CD8-positive, alpha-beta memory T cell (primary cell): ENCODE measurements at places on chromosomes 1 and 21. TPM values are rescaled to one million over a fixed set of nuclear protein-coding genes. Genes with fewer than 3 reads are reported as not detected.

DNA sequence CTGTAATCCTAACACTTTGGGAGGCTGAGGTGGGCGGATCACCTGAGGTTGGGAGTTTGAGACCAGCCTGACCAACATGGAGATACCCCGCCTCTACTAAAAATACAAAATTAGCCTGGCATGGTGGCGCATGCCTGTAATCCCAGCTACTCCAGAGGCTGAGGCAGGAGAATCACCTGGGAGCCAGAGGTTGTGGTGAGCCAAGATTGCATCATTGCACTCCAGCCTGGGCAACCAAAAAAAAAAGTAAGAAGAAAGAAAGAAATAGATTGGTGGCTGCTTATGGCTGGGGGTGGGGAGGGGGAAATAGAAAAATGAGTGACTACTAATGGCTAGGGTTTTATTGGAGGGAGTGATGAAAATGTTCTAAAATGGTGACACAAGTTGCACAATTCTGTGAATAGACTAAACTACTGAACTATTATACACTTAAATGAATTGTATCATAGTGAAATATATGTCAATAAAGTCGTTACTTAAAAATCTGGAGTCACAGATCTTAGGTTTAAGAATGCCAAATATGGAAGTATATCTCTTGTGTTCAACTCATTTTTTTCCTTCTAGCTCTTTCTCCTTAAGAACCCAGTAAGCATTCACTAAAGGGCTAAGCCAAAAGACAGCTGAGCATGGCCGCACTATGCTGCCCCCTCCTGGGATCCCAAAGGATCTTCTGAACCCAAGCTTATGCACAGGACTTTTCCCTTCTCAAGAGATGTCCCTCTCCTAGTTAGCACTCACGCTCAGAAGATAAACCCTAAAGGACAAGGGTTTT lies 3.2 kb upstream of the NPL start:
- peaks cover 15% of the 10 kb centered on the region for H3K4me1 ChIP-seq
- no peak overlapping the region for H3K4me3 ChIP-seq
- no peaks in the 10 kb centered on the region for H3K36me3 ChIP-seq
- DNase-seq = peak; percentile 7
- H3K27ac ChIP-seq = no peak overlapping the region

GRCh38 chr1:214520544-214521165 lies 30.7 kb downstream of the PTPN14 start:
- no peaks in the 10 kb centered on the region for H3K36me3 ChIP-seq
- peaks cover 8% of the 10 kb centered on the region for H3K4me1 ChIP-seq
- no peak overlapping the region for H3K27ac ChIP-seq

GRCh38 chr1:87647430-87648177 lies 318.9 kb downstream of the LMO4 start:
- H3K4me3 ChIP-seq = no peak overlapping the region
- no peak overlapping the region for H3K27ac ChIP-seq
- no peak for DNase-seq
- no peaks in the 10 kb centered on the region for H3K4me1 ChIP-seq
- H3K27me3 ChIP-seq = no peaks in the 10 kb centered on the region

GRCh38 chr1:231036416-231036815 lies 3.6 kb downstream of the FAM89A start:
- no peak for DNase-seq
- no peaks in the 10 kb centered on the region for H3K27me3 ChIP-seq
- no peak overlapping the region for H3K4me3 ChIP-seq
- no peak overlapping the region for H3K27ac ChIP-seq
- H3K4me1 ChIP-seq = peaks cover 29% of the 10 kb centered on the region

DNA sequence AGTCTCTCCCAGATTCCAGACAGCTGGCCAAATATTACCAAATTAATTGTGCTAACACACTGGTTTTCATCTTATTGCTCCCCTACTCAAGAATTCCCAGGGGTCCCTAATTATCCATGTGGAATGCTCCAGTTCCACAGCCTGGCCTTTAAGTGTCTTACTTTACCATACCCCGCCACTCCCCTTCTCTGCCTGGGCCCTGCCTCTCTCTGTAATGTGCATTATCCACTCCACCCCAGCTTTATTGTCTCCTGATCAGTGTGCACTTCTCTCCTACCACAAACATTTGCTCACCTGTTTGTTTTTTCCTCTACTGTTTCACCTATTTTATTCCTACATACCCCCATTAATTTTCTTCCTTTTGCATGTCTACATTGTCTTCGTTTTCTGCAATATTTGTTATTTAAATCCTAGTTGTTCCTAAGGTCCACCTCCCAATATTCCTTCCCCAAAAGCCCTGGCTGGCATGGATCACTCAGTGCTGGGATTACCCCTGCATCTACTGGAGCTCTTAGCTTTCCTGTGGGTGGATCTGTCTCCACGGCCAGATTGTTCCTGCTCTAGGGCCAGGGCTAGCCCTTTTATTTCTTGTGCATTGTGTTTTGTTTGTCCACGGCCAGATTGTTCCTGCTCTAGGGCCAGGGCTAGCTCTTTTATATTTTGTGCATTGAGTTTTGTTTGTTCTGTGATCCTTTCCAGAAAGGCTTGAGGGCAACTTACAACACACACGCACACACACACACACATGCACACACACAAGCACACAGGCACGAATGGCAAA lies 33.4 kb upstream of the ATP1B1 start:
- no peak for DNase-seq
- no peak overlapping the region for H3K27ac ChIP-seq

GRCh38 chr1:50976890-50977574 lies 7.0 kb downstream of the CDKN2C start:
- no peaks in the 10 kb centered on the region for H3K27me3 ChIP-seq
- peak overlapping the region; percentile 82 for H3K4me3 ChIP-seq
- DNase-seq = peak; percentile 25
- no peaks in the 10 kb centered on the region for H3K36me3 ChIP-seq
- peaks cover 14% of the 10 kb centered on the region for H3K4me1 ChIP-seq

GRCh38 chr1:157181790-157182189 lies 43.6 kb upstream of the ETV3 start:
- H3K4me3 ChIP-seq = no peak overlapping the region
- DNase-seq = no peak
- H3K36me3 ChIP-seq = no peaks in the 10 kb centered on the region
- no peaks in the 10 kb centered on the region for H3K4me1 ChIP-seq

- no peak overlapping the region for H3K4me3 ChIP-seq
- H3K4me1 ChIP-seq = peaks cover 22% of the 10 kb centered on the region
- DNase-seq = no peak
- no peaks in the 10 kb centered on the region for H3K27me3 ChIP-seq
- H3K36me3 ChIP-seq = no peaks in the 10 kb centered on the region
- H3K27ac ChIP-seq = no peak overlapping the region
These were observed 114.0 kb downstream of the KCNN3 start for GRCh38 chr1:154755858-154756730.

GRCh38 chr1:218297867-218298266 lies 12.8 kb downstream of the RRP15 start:
- no peaks in the 10 kb centered on the region for H3K4me1 ChIP-seq
- H3K4me3 ChIP-seq = no peak overlapping the region
- H3K27ac ChIP-seq = no peak overlapping the region
- peaks cover 4% of the 10 kb centered on the region for H3K36me3 ChIP-seq

CDK18 gene
- total RNA-seq = 1.6 TPM

TPR gene
- 111 TPM for total RNA-seq

LCE2A gene
- not detected for total RNA-seq
